Fibroblast of skin of left biceps (primary cell): ENCODE measurements at places on chromosomes 1 and 21.

- no peak for DNase-seq
Measured at GRCh38 chr1:61253912-61254633, 171.7 kb downstream of the NFIA start.

GRCh38 chr1:232644209-232644608 lies 14.3 kb upstream of the SIPA1L2 start:
- no peak for DNase-seq

- DNase-seq, result no peak
Measured at GRCh38 chr1:232983817-232984567, 33.6 kb downstream of the NTPCR start.

- no peak for DNase-seq
Measured at GRCh38 chr1:96482616-96483015, 239.0 kb upstream of the PTBP2 start.
